AG20443 (cell line): ENCODE measurements at places on chromosomes 2 and 18.

DNA sequence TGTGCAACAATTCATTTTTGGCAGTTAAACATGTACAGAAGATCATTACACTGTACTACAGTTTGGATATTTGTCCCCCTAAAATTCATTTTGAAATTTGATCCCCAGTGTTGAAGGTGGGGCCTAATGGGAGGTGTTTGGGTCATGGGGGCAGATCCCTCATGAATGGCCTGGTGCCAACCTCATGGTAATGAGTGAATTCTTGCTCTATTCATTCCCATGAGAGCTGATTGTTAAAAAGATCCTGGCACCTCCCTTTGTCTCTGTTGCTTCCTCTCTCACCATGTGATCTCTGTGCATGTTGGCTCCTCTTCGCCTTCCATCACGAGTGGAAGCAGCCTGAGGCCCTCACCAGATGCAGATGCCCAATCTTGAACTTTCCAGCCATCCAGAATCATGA, 140.6 kb downstream of the GCA start:
- no peak for DNase-seq

GRCh38 chr2:54768772-54769428, 45.4 kb downstream of the EML6 start:
- DNase-seq: no peak

GRCh38 chr2:168432565-168433186, 23.4 kb upstream of the CERS6 start:
- no peak for DNase-seq

GRCh38 chr2:168593713-168594112, 137.6 kb downstream of the CERS6 start:
- DNase-seq: no peak

GRCh38 chr18:22344445-22344844, 73.3 kb downstream of the CTAGE1 start:
- no peak for DNase-seq

- no peak for DNase-seq
These were observed 282.9 kb upstream of the TNP1 start for GRCh38 chr2:217142649-217143266.

DNA sequence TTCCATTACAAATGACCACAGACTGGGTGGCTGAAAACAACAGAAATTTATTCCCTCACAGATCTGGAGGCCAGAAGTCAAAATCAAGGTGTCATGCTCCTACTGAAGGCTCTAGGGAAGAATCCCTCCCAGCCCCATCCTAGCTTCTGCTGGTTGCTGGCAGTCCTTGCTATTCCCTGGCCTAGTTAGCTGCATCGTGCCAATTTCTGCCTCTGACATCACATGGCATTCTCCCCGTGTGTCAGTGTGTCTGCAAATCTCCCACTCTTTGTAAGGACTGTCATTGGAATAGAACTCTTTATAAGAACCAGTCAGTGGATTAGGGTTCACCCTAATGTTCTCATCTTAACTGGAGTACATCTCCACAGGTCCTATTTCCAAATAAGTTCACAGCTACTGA, 30.5 kb upstream of the NCKAP5 start:
- no peak for DNase-seq

GRCh38 chr2:234145511-234145910, 95.0 kb downstream of the SPP2 start:
- DNase-seq: no peak

DNA sequence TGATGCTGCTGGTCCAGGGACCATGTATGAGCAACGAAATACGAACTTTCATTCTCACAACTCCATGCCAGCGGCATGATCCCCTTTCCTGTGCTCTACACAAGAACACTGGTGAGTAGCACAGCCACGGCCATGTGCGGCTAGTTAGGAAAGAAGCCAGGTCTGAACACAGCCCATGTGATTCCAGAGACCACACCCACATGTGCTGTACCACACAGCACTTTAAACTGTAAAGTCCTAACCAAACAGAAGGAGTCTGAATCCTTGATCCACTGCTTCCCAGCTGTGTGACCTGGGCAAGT, 33.0 kb upstream of the ACAA2 start:
- DNase-seq: peak; percentile 89
